ENCODE measurements at places on chromosomes 4 and X. TPM values are rescaled to one million over a fixed set of nuclear protein-coding genes. Genes with fewer than 3 reads are reported as not detected.

- no peaks in the 10 kb centered on the region for H3K36me3 ChIP-seq
- no peaks in the 10 kb centered on the region for H3K27me3 ChIP-seq
- H3K27ac ChIP-seq, result no peak overlapping the region
- H3K4me1 ChIP-seq, result no peaks in the 10 kb centered on the region
- no peak for DNase-seq
Measured at GRCh38 chr4:149793459-149793858, 22.2 kb downstream of the IQCM start.

GRCh38 chr4:150173982-150174398 is 95.7 kb downstream of the DCLK2 start:
- peaks cover 11% of the 10 kb centered on the region for H3K4me1 ChIP-seq
- no peaks in the 10 kb centered on the region for H3K27me3 ChIP-seq
- H3K27ac ChIP-seq, result no peak overlapping the region
- no peak overlapping the region for H3K4me3 ChIP-seq

DNA sequence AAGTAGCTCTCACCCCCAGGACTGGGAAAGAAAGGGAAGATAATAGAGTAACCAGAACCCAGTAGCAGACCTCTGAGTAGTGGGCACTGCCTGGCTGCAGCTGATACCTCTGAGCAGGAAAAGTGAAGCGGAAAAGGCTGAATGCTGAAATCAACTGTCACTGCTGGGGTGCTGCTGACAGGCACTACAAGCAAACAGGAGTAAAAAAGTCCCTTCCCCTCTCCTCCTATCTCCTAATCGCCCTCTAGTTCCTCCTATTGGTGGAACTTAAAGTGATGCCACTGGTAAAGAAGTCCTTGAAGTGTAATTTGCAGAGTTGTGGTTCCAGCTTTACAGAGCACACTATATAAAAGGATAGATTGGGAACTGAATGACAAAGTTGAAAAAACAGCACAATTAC is 32.8 kb upstream of the GLRB start:
- H3K27me3 ChIP-seq, result no peaks in the 10 kb centered on the region
- no peaks in the 10 kb centered on the region for H3K4me1 ChIP-seq
- H3K4me3 ChIP-seq, result no peak overlapping the region
- H3K27ac ChIP-seq, result no peak overlapping the region
- H3K36me3 ChIP-seq, result no peaks in the 10 kb centered on the region

DNA sequence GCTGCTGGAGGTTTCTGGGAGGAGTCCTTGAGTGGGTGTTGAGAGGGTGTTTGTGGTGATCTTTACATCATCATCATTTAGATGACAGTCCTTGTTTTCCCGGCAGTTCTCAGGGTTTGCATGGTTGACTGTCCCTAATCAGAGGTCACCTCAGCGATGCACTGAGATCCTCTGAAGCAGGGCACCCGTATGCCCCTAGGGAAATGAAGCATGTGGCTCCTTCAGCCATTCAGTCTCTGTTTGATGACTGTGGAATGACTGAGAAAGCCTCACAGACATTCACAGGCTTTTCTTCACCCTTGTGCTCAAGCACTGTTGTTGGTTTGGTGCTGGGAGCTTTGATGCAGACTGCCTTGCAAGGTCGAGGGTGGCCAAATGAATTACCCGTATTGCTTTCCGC is 474.7 kb downstream of the SPRY1 start:
- DNase-seq, result no peak
- peaks cover 36% of the 10 kb centered on the region for H3K4me1 ChIP-seq
- H3K4me3 ChIP-seq, result no peak overlapping the region
- peak overlapping the region; percentile 11 for H3K27ac ChIP-seq
- H3K27me3 ChIP-seq, result no peaks in the 10 kb centered on the region

DNA sequence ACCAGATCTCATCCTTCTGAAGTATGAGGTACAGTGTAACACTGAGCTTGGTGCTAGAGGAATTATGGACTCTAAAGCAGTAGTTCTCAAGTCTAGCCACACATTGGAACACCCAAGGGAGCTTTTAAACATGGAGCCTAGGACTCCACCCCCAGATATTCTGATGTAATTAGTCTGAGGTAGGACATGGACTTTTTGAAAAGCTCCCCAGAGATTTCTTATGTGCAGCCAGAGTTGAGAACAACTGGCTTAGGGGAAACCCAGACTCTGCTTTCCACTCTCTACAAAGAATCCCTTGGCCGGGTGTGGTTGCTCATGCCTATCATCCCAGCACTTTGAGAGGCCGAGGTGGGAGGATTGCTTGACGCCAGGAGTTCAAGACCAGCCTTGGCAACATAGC is 11.6 kb upstream of the GDPD2 start:
- no peak overlapping the region for H3K27ac ChIP-seq
- no peak for DNase-seq
- no peak overlapping the region for H3K4me3 ChIP-seq
- no peaks in the 10 kb centered on the region for H3K4me1 ChIP-seq
- peaks cover 7% of the 10 kb centered on the region for H3K27me3 ChIP-seq

- H3K4me3 ChIP-seq, result no peak overlapping the region
- no peaks in the 10 kb centered on the region for H3K36me3 ChIP-seq
- no peaks in the 10 kb centered on the region for H3K4me1 ChIP-seq
- no peak overlapping the region for H3K27ac ChIP-seq
Measured at GRCh38 chr4:43351970-43352806, 459.7 kb downstream of the GRXCR1 start.

Gene CD40LG
- polyA plus RNA-seq, result 0.07 TPM

GRCh38 chr4:183443655-183444213 is 702 bp upstream of the CDKN2AIP start:
- no peaks in the 10 kb centered on the region for H3K36me3 ChIP-seq
- H3K27ac ChIP-seq, result peak overlapping the region; percentile 94
- peak overlapping the region; percentile 79 for H3K4me3 ChIP-seq

- H3K27me3 ChIP-seq, result peaks cover 52% of the 10 kb centered on the region
- DNase-seq, result no peak
- H3K27ac ChIP-seq, result no peak overlapping the region
- no peaks in the 10 kb centered on the region for H3K4me1 ChIP-seq
Measured at GRCh38 chr4:173511787-173512361, 18.2 kb downstream of the HAND2 start.

DNA sequence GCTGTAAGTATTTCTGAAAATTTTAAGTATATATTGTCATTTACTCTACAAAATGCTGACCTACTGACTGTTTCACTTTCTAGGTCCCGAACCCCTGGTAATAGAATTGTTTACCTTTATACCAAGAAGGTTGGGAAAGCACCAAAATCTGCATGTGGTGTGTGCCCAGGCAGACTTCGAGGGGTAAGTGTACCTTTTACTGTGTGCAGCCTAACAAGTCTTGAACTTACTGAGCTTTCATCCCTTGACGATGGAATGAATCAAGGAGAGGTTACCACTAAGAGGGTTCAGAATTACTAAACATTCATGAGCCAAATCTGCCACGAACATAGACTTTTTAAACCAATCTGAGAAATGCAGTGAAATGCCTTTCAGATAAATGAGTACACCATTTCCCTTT is 1.6 kb downstream of the RPL34 start:
- peaks cover 33% of the 10 kb centered on the region for H3K4me1 ChIP-seq
- no peaks in the 10 kb centered on the region for H3K27me3 ChIP-seq
- H3K36me3 ChIP-seq, result no peaks in the 10 kb centered on the region
- DNase-seq, result no peak
- no peak overlapping the region for H3K27ac ChIP-seq
- H3K4me3 ChIP-seq, result no peak overlapping the region

Gene ERAS
- polyA plus RNA-seq, result 0.20 TPM

- no peaks in the 10 kb centered on the region for H3K4me1 ChIP-seq
- H3K27ac ChIP-seq, result no peak overlapping the region
- peaks cover 45% of the 10 kb centered on the region for H3K27me3 ChIP-seq
- H3K36me3 ChIP-seq, result no peaks in the 10 kb centered on the region
- no peak for DNase-seq
- H3K4me3 ChIP-seq, result no peak overlapping the region
Measured at GRCh38 chrX:69303231-69303630, 138.0 kb upstream of the PJA1 start.

DNA sequence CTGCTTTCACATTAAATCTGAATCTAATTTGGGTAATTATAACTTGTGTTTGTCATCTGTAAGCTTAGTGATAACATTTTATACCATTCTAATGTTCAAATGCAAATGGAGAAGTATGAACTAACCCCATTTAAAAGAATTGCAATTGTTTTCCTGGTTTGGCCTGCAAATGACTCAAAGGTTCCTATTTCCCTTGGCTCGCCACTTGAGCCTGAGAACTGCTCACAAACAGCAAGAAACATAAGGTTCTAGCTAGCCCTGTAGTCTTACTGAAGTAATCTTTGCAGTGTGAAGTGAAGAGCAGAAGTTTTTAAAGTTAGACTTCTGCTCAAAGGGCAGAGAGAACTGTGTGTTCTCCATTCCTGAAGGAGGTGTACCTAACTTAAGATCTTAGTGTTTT is 27.2 kb downstream of the UPRT start:
- no peaks in the 10 kb centered on the region for H3K36me3 ChIP-seq
- no peak overlapping the region for H3K4me3 ChIP-seq
- no peak overlapping the region for H3K27ac ChIP-seq
- H3K4me1 ChIP-seq, result no peaks in the 10 kb centered on the region
- no peak for DNase-seq
- H3K27me3 ChIP-seq, result no peaks in the 10 kb centered on the region

All from adrenal gland (tissue), 19 donors.